ENCODE measurements at places on chromosomes 12 and 14. TPM values are rescaled to one million over a fixed set of nuclear protein-coding genes. Genes with fewer than 3 reads are reported as not detected.

TAS2R31 gene
- 13.6 TPM for total RNA-seq

GRCh38 chr12:19620222-19620621 is 180.9 kb downstream of the AEBP2 start:
- DNase-seq, result no peak

CIDEB gene
- 4.2 TPM for total RNA-seq

- DNase-seq, result no peak
Observed at GRCh38 chr12:4496145-4496838, 42.4 kb upstream of the RAD51AP1 start.

- peak; percentile 74 for DNase-seq
Observed at GRCh38 chr12:92278378-92278828, 132.8 kb upstream of the BTG1 start.

- DNase-seq, result no peak
Observed at GRCh38 chr12:56338308-56339157, at the start of gene IL23A. Gene IL23A (plus strand): TSS chr12:56338884. CDS start chr12:56339045, 161 bp downstream.

CMA1 gene
- total RNA-seq, result not detected

DNA sequence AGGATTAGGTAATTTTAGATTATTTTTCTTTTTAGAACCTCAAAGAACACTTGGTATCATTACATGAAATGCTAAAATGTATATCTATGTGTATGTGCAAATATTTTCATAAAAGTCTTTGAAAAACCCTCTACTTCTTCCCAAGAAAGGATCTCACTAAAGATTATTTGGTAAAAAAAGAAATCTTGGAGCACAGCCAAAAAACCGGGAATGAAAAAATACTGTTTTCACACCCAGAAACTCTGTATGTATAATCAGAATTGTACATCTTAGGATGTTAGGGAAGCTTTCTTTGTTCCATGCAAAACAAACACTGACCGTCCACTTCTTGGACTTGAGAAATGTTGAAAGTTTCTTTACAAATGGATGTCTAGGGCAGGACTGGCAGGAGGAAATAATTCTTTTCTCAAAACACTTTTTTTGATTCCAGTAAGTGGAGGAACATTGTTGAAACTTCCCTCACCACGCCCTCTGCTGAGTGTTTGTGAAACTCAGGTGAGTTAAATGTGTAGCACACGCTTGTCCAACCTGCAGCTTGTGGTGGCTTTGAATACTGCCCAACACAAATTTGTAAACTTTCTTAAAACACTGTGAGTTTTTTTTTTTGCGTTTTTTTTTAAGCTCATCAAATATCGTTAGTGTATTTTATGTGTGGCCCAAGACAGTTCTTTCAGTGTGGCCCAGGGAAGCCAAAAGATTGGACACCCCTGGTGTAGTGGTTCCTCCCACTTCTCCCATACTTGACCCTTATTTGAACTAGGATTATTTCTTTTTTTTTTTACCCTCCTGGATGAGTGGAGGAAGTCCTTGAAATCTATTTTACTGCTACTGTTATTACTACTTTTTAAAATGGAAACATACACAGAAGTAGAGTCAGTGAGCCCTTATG is 26.6 kb downstream of the FBXO34 start:
- DNase-seq, result no peak

DNA sequence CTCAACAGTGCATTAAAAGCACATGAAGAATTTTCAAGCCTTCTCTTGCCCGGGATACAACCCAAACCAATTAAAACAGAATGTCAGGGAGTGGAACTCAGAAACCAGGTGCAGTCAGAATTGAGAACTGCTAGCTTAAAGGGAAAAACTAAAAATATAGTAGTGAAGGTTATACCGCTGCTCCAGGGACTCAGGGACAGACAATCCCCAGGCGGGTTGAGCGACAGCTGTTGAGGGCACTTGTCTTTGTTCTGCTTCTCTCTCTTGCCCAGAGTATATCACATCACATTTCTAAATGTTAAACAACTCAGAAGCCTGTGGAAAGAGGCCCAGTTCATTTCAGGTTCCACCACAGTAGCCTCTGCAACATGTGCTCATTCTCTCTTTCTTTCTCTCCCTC is 93.1 kb downstream of the SLC5A8 start:
- no peak for DNase-seq

ANO4 gene
- total RNA-seq, result 1.6 TPM

- DNase-seq, result peak; percentile 69
Observed at GRCh38 chr12:46264057-46264456, 4.8 kb downstream of the SLC38A1 start.
